ENCODE measurements at places on chromosomes 13 and 19.

- DNase-seq, result no peak
These were observed 53.7 kb upstream of the TRPC4 start for GRCh38 chr13:37923236-37923635.

DNA sequence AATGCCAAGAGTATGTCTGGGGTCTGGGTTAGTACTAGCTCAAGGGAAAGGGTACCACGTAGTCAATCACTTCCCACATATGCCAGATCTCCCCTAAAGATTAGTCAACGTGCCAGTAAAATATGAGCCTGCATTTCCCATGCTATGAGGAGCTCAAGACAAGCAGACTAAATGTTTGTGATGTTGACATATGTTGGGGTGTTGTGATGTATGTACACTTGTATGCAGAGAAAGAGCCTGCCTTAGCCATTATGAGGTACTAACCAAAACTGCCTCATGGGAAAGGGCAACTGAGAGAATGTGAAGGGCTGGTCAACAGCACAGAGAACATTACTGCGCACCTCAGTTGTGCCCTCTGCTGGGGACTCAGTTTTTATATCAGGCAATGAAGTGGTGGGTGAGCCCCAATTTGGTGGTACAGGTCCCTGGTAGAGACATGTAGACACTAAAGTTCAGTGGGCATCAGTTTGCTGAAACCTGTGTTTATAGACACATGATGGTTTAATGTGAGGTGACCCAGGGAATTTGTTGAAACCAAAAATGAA, 287.0 kb downstream of the DCT start:
- DNase-seq, result peak; percentile 3

- DNase-seq, result no peak
These were observed 4.3 kb downstream of the ZNF114 start for GRCh38 chr19:48274173-48274572.

- DNase-seq, result peak; percentile 7
These were observed 808 bp downstream of the SLITRK5 start for GRCh38 chr13:87671753-87672605.

DNA sequence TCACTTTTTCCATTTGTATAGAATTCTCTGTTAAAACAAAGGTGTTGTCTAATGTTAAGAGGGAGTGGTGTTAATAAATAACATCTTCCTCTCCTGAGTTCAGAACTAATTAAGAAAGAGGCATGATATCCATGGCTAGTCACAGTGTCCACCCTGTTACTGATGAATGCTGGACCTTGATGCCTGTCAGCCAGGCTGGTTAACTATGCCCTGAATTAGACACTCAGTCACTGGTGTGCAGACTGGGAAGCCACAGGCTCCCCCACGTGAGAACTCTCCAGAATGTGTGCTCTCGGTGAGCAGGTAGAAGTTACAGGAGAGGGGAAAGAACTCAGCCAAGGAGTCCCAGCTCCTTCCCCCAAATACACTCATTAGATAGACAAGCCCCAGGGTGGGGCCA, 56.1 kb upstream of the RNF113B start:
- DNase-seq, result no peak

DNA sequence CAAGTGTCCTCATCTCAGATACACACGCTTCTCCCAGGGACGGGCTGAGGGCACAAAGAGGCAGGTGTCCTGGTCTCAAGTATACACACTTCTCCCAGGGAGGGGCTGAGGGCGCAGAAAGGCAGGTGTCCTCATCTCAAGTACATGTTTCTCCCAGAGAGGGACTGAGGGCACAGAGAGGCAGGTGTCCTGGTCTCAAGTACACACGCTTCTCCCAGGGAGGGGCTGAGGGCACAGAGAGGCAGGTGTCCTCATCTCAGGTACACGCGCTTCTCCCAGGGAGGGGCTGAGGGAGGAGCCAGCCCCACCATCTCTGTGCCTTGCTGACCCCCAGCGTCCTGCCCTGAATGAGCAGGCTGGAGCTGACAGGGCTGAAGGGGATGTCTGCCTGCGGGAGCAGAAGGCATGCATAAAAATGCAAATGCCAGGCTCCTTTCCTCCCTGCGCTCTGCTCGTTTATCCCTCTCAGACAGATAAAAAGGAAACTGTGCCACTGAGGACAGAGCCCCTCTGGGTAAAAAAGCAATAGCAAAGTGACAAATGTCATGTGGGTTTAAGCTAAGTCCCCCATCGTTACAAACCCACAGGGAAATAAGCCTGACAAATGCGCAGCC, 96.1 kb upstream of the UQCRFS1 start:
- DNase-seq, result no peak

DNA sequence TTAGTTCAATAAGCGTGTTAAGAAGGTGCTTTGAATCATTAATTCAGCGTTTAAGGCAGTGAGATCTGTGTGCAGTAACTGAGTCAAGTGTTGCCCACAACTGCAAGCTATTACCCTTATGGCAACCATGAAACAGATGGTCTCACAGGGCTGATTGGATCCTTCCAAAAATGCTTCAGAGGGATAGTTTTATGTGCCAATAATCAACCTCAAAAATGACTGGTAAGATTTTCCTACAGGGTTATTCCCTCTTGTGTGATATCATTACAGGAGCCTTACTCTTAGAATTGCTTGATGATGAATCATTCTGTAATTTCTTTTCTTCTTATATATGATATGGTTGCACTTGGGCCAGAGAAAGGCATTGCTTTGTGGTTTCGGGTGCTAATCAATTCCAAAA, 1299.2 kb upstream of the ATXN8OS start:
- no peak for DNase-seq

DNA sequence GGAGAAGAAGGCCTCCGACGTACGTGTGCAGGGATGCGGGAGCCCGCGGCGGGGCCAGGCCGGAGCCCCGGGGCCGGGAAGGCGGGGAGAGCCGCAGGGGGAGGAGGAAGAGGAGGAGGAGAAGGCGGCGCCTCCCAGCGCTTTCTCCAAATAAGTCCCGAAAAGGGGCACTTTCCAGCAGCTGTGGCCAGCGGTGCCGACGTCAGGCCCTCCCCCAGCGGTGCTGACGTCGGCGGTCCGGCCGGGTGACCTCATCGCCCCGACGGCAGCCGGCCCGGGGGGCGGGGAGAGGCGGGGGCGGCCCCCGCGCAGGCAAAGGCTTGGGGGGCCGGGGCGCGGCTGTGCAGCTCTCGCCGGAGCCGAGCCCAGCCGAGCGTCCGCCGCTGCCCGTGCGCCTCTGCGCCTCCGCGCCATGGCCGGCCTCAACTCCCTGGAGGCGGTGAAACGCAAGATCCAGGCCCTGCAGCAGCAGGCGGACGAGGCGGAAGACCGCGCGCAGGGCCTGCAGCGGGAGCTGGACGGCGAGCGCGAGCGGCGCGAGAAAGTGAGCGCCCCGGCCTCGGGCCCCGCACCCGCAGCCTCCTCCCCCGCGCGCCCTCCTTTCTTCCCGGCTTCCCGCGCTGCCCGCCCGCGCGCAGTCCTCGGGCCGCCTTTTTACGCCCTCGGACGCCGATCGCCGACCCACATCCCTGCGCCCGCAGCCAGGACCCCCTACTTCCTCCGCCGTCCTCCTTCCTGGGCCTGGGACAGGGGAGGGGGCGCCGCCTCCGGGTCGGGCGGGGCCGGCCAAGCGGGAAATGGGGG, at the start of gene TPM4:
TPM4 (plus strand) TSS at position 342 of the 804 bp plus-strand sequence; CDS start at position 413, 71 bp downstream.
- DNase-seq, result peak; percentile 88

DNA sequence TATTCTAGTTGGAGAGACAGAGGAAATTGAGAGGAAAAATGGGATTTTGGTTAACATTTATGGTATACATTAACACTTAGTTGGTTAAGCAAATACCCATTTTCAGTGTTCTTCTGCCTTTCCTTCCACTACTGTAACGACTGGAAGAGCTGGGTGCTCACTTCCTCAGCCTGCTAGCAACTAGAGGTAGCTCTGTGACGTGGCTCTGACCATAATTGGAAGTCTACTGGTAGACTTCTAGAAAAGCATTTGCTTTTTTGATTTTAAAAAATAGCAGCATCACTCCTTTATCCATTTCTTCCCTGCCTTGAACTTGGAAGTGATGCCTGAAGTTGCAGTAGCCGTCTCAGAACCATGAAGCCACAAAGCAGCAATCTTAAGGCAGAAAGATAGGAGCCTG, 15.9 kb downstream of the NHLRC3 start:
- no peak for DNase-seq

- no peak for DNase-seq
These were observed 1.4 kb upstream of the EDDM13 start for GRCh38 chr19:56271151-56271550.

DNA sequence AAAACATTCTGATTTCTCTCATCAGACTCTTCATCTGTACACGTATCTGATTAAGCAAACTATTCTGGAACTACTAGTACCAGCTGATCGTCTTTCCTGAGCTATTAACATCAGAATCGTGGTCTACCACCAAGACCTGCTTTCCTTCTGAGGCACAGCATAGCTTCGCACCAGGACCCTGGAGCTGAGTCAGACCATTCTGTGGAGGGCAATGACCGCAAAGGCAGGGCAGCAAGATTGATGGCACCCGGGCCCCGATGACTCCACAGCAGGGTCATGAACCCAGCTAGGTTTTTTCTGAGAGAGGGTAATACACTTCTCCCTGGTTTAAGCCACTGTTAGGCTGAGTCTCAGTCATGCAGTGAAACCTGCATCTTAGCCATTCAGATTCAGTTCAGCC, 158.7 kb upstream of the GPR12 start:
- DNase-seq, result no peak

DNA sequence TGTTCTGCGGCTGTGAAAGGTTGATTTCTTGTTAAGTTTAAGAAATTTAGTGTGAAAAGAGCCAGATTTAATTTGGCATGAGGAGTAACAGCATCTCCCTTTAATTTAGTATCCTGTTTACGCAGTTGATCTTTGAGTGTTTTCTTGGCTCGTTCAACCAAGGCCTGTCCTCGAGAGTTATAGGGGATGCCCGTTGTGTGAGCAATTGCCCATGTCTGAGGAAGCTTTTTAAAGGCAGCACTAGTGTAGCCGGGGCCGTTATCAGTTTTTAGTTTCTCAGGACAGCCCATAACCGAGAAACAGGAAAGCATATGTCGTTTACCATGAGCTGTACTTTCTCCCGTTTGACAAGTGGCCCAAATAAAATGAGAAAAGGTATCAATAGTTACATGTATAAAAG, 47.5 kb upstream of the ZNF43 start:
- DNase-seq, result no peak

DNA sequence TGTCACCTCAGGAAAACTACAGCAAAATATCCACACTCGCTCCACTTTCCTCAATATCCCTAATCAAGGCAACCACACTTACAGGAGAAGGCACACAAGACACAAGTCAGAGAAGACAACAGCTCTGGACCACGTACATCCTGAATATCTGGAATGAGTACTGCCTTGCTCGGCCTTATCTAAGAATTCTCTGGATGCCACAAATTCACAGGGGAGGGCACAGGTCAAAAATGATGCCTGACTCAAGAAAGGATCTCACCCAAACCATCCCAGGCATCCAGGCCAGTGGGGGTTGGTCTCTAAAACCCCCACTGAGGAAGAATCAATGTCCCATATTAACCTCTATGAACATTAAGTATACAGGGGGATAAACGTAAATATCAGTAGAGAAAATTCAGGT, 29.9 kb downstream of the ATP7B start:
- DNase-seq, result no peak

- DNase-seq, result no peak
These were observed 12.6 kb upstream of the METTL21C start for GRCh38 chr13:102707467-102707866.

GRCh38 chr13:65468628-65469027, 1761.5 kb downstream of the PCDH9 start:
- DNase-seq, result no peak

GRCh38 chr13:25910991-25911419, 140.8 kb downstream of the SHISA2 start:
- no peak for DNase-seq

GRCh38 chr13:35475960-35476943, at the start of gene MAB21L1:
TSS of gene MAB21L1 (minus strand) at chr13:35476689. CDS start at chr13:35476138, 551 bp downstream.
- DNase-seq, result peak; percentile 12

GRCh38 chr13:29749401-29750182, 100.8 kb downstream of the UBL3 start:
- DNase-seq, result no peak

- DNase-seq, result no peak
These were observed 16.3 kb downstream of the LATS2 start for GRCh38 chr13:21045100-21045499.

DNA sequence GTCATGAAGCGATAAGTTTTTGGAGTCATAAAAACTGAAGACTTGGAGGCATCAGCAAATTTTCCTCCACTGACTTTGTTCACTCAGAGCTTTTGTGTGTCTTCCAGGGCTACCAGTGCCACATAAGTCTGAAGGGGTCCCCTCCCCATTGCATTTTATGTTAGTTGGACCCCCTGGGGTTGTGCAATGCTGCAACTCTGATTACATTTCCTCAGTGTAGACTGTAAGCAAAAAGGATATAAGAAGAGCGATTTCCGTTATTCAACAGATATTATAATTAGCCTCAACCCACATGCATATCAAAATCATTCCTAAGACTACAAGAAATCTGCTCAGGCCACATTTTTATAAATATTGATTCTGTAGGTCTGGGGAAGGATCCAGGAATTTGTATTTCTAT, 324.0 kb downstream of the TDRD3 start:
- no peak for DNase-seq

DNA sequence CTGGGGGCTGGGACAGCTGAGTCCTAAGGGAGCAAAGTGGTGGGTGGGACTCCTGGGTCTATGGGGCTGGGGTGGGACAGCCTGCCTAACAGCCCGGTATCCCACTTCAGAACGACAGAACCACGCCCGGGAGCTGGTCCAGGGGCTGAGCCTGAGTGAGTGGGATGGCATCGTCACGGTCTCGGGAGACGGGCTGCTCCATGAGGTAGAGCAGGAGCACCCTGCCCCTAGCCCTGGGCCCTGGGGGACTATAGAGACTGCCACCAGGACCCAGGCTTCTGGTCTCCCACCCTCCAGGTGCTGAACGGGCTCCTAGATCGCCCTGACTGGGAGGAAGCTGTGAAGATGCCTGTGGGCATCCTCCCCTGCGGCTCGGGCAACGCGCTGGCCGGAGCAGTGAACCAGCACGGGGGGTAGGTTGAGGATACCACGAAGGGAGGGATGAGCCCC, 8.6 kb downstream of the SPHK2 start:
- no peak for DNase-seq

- no peak for DNase-seq
These were observed 297.1 kb downstream of the COG6 start for GRCh38 chr13:39952249-39953233.

GRCh38 chr13:97892717-97893116, 60.8 kb upstream of the IPO5 start:
- no peak for DNase-seq

DNA sequence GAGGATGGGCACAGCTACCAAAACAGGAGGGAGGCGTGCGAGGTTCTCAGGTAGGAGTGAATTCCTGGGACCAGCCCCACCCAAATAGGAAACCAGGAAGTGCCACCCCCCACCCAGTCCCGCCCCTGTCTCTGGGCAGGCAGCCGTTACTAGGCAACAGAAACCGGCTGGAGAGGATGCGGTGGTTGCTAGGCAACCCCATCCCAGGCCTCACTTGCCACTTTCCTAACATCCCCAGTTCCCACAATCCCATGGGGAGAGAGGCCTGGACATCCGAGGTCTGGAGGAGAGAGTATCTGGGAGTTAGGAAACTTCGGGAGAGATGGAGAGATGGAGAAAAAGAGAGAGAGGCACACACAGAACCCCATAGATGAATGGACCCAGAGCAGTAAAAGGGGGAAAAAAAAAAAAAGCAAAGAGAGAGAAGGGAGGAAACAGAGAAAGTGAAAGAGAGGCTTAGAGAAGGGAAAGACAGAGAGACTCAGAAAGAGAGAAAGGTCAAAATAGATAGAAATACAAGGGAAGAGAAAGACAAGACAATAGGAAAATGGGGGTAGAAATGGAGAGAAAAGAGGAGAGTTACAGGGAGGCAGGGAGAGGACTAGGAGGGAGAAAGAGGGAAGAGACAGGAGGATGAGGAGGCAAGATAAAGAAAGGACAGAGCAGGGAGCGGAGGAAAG, 3.8 kb downstream of the GRIK5 start:
- no peak for DNase-seq

Data from stimulated activated naive CD8-positive, alpha-beta T cell treated with anti-CD3 and anti-CD28 coated beads, Interleukin-15, amount 100 ng/mL, for 72 hours (primary cell).